ENCODE measurements at places on chromosomes 4 and X. TPM values are rescaled to one million over a fixed set of nuclear protein-coding genes. Genes with fewer than 3 reads are reported as not detected.

The TEX13C gene
- total RNA-seq, result not detected

The TMSB15C gene
- total RNA-seq, result 35.7 TPM

The GRIA3 gene
- 57.3 TPM for total RNA-seq

The RNF212 gene
- 0.49 TPM for total RNA-seq

The LRIT3 gene
- 0.25 TPM for total RNA-seq

The MAP7D2 gene
- 9.3 TPM for total RNA-seq

The MGARP gene
- total RNA-seq, result 0.49 TPM

The RAB40AL gene
- 0.98 TPM for total RNA-seq

The NXF2 gene
- not detected for total RNA-seq

The KIF4A gene
- 2.5 TPM for total RNA-seq

The PLXNB3 gene
- 2.2 TPM for total RNA-seq

The PLP1 gene
- 10.1 TPM for total RNA-seq

The CRLF2 gene
- under 0.01 TPM for total RNA-seq

The SLC9B2 gene
- total RNA-seq, result 90.5 TPM

The CLCN5 gene
- 3.4 TPM for total RNA-seq

The CCKAR gene
- 0.25 TPM for total RNA-seq

The EDNRA gene
- 5.4 TPM for total RNA-seq

The PCDH19 gene
- total RNA-seq, result 40.8 TPM

The ARAP2 gene
- total RNA-seq, result 55.1 TPM

The OTUD4 gene
- total RNA-seq, result 31.5 TPM

The NUDT11 gene
- 63.4 TPM for total RNA-seq

The ETDA gene
- total RNA-seq, result not detected

The IGFBP7 gene
- total RNA-seq, result 42.0 TPM

The CDKL5 gene
- 55.3 TPM for total RNA-seq

The WNK3 gene
- 48.2 TPM for total RNA-seq

The BMP3 gene
- total RNA-seq, result 4.4 TPM

The CHRDL1 gene
- 38.6 TPM for total RNA-seq

The XPNPEP2 gene
- total RNA-seq, result under 0.01 TPM

Measured in temporal lobe (tissue), 4 donors.